ENCODE measurements at places on chromosomes 2 and 18.

- no peak for DNase-seq
These were observed 343.9 kb upstream of the MMADHC start for GRCh38 chr2:149931486-149931885.

GRCh38 chr18:54191352-54191751 is 33.1 kb downstream of the MBD2 start:
- no peak for DNase-seq

DNA sequence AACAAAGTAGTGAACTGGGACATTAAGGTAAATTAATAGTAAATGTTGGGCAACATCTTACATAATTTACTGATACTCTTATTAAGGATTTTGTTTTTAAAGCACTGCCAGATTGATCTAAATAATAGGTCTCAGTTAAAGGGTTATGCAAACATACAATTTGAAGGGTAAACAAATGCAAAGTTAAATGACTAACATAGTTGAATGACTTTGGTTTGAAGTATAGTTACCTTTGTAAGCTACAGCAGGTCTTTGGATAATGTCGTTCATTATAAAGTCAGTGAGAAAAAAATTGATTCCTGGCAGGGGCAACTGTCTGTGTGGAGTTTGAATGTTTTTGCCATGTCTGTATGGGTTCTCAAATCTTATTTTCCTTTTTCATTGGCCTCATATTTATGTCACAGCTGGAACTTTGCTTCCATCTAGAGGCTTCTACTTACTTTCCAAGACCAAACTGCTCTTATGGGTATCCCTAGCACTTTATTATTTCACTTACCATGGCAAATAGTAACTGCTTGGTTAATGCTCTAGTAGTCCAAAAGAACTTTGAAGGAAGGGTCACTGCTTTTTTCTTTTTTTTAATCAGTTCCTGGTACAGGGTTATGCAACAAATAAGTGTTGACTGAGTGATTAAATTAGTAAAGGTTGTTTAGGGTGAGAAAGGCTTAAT is 107.8 kb downstream of the NBEAL1 start:
- DNase-seq, result no peak

- no peak for DNase-seq
These were observed 21.3 kb downstream of the PDCD1 start for GRCh38 chr2:241837197-241837965.

- DNase-seq, result no peak
These were observed 321.9 kb upstream of the GALNT5 start for GRCh38 chr2:156935616-156936015.

- no peak for DNase-seq
These were observed 193.5 kb upstream of the EPC2 start for GRCh38 chr2:148451046-148451445.

DNA sequence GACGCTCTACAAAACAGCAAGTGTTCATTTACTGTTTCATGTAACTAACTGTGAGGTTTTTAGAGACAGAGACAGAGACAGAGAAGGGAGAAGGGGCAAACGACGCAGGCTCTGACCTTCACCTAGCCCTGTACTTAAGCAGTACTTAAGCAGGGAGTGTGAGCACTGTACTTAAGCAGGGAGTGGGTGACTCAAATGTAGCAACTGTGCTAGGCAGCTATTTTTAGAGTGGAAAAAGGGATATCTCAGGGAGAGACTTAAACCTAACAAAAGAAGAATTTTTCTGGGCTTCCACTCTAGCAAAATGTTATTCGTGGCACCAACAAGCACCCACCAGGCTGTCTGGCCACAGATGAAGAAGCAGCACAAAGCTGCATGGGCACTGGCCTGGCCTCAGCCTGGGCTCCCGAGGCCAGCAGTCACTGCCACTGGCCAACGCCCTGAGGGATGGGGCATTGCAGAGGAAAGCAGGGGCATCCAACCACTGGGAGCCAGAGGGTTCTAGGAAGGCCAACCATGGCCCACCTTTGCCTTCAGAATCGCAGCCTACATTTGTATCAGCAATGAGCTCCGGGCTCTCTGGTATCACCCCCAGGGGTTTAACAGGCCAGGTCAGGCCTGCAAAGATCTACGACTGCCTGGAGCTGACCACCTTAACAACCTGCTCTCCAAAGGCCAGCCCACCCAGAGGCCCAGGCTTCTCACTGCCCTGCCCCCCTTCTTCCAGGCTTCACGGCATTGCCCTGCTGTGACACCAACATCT is 154.3 kb downstream of the TTC32 start:
- DNase-seq, result no peak

- DNase-seq, result no peak
These were observed 33.2 kb downstream of the PSD4 start for GRCh38 chr2:113207021-113207420.

- no peak for DNase-seq
These were observed 389.6 kb downstream of the TRIB2 start for GRCh38 chr2:13106302-13106701.

DNA sequence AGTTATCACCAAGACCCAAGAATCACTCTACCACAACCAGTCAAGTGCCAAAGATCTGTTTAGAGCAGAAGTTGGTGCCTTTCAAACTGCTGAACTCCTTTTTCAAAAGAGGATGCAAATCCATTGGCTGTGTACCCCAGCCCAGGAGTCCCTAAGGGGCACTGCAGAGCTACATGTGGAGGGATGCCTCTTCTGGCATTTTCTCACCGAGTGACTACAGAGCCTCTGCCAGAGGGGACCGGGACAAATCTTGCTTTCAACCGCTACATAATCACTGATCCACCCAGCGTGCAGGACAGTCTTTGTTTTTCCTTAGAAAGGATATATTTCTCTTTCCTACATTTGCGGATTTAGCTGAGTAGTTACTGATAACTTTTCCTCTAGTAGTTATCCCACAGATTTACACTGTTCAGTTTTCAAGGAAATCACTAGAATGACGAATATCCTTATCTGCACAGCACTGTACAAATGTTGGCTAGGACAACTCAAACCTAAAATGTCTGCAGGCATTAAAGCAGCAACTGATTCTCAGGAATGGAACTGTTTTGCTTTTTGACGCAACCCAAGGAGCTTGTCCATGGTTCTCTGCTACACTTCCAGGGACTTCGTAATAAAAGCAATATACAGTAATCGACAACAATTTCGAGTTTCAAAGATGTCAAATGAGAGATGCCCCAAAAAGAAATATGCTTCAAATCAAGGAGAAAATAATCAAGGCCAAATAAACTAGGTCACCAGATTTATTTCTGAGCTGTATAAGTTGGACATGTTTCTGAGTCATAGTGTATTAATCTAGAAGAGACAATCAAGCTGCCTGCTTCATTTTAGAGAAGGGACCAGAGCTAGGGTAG is 24.1 kb downstream of the EPB41L3 start:
- no peak for DNase-seq
